ENCODE measurements at places on chromosomes 11 and 22.

DNA sequence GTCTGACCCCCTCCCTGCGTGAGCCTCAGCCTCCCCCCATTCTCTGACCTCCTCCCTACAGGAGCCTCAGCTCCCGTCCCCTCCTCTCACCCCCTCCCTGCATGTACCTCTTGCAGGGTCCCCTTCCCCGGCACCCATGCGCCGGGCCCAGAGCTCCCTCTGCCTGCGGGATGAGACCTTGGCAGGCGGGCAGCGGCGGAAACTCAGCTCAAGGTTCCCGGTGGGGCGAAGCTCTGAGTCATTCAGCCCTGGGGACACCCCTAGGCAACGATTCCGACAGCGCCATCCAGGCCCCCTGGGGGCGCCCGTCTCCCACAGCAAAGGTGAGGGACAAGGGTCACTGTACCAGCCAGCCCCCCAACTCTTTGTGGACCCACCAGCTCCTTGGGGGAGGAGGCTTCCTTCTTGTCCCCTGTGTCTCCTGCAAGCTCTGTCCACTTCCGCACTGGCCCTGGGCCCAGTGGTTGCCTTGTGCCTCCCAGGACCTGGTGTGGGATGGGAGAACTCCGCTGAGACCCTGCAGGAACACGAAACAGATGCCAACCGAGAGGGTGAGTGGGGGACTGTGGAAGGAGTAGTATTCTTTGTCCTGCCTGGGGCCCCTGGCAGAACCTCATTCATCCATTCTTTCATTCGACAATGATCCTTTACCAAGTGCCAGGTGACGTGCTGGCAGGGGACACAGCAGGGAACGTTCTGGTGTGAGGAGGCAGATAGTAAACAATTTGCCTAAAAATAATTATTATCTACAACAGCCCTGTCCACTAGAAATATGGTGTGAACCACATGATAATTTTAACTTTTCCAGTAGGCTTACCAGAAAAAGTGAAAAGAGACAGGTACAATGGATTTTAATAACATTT, 3.7 kb upstream of the RPS6KA4 start:
- peak; percentile 72 for DNase-seq

- no peak for DNase-seq
These were observed 10.5 kb downstream of the EHD1 start for GRCh38 chr11:64867748-64868462.

- no peak for DNase-seq
These were observed 7.6 kb upstream of the MS4A10 start for GRCh38 chr11:60777572-60777971.

- no peak for DNase-seq
These were observed 231.9 kb upstream of the CADM1 start for GRCh38 chr11:115736146-115736545.

DNA sequence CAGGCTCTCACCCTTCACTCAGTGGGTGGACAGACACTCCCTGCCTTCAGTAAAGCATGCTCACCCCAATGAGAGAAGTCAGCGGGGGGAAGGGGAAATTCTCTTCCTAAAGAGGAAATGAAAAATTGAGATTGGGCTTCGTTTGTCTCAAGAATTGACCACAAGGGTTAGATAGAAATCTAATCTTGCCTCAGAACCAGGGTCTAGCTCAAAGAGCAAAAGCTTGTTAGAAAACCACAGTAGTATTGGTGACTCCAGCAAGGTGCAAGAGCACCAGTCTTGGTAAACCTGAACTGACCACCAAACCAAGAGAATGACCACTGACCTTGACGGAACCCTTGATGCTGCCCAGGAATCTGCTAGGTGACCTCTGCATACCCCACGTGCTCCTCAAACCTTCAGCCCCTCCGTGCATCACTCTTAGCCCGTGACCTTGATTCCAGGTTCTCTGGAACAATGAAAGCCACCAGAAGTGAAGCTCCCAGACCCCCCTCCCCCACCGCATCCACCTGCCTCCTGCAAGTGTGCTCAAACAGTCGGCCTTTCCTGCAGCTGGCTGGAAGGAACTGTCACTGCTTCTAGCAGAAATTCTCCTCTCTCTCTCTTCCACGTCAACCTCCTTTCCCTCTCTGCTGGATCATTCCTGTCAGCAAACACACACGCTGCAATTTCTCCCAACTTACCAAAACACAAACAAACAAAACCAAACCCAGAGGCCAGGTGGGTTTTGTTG, 3.1 kb upstream of the TMA7B start:
- no peak for DNase-seq

DNA sequence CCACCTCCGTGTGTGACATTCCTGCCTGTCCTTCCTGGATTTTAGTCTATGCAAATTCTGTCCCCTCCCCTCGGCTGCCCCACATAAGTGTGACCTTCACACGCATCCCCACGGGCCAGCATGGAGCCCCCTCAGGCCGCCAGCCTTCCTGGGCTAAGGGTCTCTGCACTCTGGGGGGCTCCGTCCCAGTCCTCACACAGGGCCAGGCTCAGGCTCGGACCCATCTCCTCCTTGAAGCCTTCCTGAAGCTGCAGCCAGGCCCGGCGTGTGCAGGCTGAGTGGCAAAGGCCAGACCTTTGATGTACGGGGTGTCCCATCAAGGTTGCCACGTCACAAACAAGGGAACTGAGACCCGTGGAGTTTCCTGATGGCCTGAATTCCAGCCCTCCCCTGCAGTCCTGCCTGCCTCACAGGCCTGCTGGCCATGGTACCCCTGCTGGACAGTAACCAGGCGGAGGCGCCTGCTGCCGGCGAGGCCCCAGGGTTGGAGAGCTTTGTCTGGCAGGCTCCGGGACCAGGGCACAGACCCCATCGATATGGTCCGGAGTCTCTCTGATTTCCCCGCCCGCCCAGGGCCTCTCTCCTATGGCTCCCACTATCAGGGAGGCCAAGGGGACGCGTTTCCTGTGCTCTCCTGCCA, 791.7 kb downstream of the BRD1 start:
- no peak for DNase-seq

DNA sequence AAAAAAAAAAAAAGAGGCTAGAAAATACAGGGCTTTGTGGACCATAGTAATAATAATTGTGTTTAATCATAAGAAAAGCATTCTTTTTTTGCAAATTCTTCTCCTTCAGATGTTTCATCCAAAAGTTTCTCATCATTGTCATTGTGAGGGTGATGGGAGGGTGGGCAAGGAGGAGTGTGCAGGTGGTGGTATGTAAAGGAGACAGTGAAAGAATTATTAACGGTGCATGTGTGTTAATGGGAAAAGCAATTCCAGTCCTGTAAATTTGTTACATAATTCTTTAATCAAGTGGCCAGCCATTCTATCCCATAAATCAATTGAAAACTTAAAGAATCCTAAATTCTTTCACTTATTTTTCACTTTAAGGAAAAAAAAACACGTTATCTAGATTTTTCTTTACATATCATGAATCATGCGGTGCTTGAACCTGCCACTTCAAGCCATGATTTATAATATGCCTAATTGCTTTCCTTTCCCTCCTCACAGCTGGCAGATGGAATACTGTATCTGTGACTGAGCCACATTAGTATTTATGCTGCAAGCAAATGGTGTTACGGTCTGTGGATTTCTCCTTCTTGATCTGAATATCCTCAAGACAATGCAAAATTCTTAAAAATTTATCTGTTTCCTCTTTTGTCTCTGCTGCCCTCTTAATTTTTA, 318.5 kb downstream of the JRKL start:
- DNase-seq: peak; percentile 80

DNA sequence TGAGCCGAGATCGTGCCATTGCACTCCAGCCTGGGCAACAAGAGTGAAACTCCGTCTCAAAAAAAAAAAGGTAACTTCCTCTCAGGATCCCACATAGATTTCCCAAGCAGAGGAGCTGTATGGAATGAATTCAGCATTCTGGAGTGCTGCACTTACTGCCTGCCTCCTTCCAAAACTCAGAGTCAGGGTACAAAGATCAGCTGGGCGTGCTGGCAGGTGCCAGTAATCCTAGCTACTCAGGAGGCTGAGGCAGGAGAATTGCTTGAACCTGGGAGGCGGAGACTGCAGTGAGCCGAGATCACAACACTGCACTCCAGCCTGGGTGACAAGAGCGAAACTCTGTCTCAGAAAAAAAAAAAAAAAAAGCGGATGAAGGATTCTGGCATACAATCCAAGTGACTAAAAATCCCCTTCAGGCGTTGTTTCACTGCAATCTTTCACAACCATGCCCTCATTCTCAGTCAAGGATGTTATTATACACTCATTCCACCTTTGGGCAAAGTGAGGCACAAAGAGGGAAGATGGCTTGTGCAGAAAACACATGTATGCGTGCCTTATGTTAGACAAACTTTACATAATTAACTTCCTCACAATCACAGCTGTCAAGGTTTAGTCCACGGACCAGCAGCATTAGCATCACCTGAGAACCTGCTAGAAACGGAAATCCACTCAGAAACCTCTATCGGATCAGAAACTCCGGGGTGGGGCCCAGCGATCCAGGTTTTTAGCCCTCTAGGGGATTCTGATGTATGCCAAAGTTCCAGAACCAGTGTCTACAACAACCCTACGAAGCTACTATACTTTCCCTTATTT, 1.1 kb upstream of the NOL12 start:
- no peak for DNase-seq

GRCh38 chr11:126938718-126939117, 61.9 kb downstream of the KIRREL3 start:
- no peak for DNase-seq

DNA sequence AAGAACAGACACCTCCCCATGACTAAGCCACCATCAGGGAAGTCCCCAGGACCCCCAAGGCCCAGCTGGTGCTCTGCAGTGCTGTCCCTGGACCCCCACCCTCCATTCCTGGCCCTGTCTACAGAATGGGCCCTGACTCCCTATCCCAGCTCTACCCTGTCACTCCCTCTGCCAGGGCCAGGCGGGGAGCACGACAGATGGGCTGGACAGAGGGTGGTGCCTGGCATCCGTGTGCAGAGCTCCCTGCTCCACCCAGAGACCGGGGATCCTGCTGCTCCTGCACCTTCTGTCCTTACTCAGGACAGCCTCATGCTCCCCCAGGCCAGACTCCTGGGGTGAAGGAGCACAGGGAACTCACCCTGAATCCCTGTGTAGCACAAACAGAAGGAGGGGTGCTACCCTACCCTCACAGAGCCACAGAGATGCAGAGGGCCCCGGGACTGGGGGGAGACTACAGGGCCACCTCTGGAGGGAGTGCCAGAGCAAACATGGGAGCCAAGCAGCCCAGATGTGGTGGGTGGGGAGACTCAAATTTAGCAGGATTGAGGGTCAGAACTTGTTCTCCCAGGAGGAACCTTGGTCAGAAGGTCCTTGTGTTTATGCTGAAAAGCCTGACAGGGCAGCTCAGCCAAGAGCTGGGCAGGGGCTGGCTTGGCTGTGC, 2.0 kb downstream of the ARVCF start:
- DNase-seq: no peak

- DNase-seq: no peak
These were observed at the start of gene LRRC32 for GRCh38 chr11:76670485-76671236. Gene LRRC32 (minus strand): TSS chr11:76670747. CDS start chr11:76665954, 4,793 bp downstream.

DNA sequence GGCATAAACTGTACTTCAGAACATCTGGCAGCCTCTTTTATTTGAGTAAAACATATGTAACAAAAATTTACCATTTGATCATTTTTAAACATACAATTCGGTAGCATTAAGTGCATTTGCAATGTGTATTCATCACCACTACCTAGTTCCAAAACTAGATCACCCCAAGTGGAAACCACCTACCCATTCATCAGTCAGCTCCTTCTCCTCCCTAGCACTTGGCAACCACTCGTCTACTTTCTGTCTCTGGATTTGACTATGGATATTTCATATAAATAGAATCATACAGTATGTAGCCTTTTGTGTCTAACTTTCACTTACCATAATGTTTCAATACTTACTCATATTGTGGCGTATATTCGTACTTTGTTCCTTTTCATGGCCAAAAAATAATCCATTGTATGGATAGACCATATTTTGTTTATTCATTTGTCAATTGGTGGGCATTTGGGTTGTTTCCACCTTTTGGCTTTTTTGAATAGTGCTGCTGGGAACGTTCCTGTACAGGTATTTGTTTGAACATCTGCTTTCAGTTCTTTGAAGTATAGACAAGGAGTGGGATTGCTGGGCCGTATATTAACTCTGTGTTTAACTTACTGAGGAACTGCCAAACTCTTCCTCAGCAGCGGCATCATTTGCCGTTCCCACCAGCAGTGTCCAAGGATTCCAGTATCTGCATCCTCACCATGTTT, 27.2 kb upstream of the ADORA2A start:
- no peak for DNase-seq

DNA sequence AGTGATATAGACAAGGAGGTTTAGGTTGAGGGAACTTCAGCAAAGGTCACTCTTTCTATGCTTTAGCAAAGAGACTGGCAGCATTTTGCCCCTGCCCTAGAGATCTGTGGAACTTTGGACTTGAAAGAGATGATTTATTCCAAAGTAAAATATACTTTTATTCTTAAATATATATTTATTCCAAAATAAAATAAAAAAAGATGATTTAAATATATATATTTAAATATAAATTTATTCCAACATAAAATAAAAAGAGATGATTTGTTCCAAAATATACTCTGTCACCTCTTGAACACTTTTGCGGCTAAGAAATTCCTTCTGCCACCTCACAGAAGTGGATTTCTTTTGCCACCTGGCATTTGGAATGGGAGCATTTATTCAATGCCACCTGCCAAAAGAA, 521.3 kb upstream of the CHORDC1 start:
- no peak for DNase-seq

GRCh38 chr22:32044913-32045312, 1.9 kb downstream of the SLC5A1 start:
- DNase-seq: peak; percentile 47

DNA sequence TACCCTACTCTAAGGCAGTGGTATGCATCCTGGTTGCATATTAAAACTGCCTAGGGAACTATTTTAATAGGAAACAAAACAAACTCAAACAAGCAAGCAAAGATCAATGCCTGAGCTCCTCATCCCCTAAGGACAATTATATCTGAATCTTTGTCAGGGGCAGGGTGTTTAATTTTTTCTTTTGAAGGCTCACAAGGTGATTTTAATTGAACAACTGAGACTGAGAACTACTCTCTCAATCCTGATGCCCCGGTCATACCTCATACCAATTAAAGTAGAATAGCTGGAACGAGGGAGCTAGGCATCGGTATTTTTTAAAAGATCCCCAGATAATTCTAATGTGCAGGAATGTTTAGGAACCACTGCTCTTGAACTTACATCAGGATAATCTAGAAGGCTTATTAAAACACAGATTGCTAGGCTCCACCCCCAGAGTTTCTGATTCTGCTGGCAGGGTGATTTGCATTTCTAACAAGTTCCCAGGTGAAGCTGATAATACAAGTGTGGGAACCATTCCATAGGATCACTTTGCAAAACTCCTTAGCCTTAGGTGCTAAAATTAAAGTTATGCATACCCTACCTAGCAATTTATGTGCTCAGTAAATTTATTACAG, 416.5 kb downstream of the GUCY1A2 start:
- no peak for DNase-seq

- no peak for DNase-seq
These were observed 334.5 kb downstream of the CTTN start for GRCh38 chr11:70732881-70733196.

- no peak for DNase-seq
These were observed 147.9 kb upstream of the PLET1 start for GRCh38 chr11:112408517-112408916.

DNA sequence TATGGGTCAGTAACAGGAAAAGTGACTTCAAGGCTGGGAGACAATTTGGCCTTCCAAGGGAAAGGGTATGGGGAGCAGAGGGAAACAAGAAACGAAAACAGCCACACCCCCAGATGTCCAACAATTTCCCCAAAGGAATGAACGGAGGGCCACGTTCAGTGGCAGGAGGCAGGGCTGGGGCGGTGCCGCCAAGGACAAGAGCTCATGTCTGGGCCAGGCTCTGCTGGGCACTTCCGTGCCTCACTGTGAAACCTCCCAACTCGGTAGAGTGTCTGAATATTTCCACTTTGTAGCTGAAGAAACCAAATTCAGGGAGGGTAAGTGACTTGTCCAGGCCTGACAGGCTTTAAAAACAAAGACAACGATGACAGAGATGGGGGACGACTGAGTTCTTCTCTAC, 11.9 kb downstream of the IFT27 start:
- DNase-seq: no peak
